ENCODE measurements at places on chromosomes 16 and 17. TPM values are rescaled to one million over a fixed set of nuclear protein-coding genes. Genes with fewer than 3 reads are reported as not detected.
A peak's percentile ranks its signal among the peaks of the same experiment; 100 is the strongest.

DNA sequence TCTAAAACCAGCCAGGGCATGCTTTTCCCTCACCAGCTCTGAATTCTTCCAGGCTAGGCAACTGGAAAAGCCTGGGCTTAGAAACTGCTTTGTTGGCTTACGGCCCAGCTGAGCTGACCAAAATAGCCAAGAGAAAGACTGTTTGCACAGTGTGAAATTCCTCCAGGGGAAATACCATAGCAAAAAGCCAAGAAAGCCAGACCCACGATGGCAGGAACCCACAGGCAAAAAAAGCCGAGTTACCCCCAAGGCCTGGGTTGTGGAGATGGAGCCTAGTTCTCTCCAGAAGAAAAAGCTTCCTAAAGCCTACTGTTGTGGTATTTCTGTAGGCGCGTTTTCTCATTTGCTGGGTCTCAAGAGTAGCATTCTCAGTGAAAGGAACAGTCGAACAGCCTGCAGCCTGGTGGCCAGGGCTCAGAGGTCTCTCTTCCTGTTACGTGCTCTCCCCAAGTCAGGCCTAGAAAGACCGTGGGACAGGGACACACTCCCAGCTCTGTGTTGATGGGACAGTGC lies 9.2 kb downstream of the SP2 start:
- peak; percentile 80 for DNase-seq

DNA sequence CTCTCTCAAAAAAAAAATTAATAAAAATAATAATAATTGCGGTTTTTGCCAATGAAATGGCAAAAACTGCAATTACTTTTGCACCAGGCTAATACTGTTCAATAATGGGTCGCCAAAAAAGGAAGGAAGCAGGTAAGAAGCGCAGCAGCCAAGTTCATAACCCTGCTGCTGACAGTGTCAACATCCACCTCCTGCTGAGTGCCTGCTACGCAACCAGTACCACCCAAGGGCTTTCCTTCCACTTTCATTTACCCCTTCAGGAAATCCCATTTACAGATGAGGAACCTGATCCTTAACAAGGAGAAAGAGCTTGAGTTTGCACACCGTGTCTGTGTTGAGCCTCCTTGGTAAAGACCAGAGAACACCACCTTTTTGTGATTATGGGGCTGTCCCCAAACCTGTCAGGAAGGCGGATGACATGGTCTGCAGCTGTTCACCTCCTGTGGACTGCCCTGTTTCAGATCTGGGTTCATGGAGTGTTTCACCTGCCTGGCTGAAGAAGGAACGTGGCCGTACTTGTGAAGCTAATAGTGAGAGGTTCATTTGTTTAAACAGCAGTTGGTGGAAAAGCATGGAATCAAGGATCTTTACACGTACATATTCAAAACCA lies 378.0 kb downstream of the SLC39A11 start:
- no peak for DNase-seq

- no peak for DNase-seq
Measured at GRCh38 chr17:37299257-37299980, 76.4 kb upstream of the C17orf78 start.

- no peak for DNase-seq
Measured at GRCh38 chr17:50458701-50459676, 9.7 kb downstream of the CHAD start.

GRCh38 chr17:64260886-64261285 lies 2.2 kb downstream of the TEX2 start:
- DNase-seq: no peak

DNA sequence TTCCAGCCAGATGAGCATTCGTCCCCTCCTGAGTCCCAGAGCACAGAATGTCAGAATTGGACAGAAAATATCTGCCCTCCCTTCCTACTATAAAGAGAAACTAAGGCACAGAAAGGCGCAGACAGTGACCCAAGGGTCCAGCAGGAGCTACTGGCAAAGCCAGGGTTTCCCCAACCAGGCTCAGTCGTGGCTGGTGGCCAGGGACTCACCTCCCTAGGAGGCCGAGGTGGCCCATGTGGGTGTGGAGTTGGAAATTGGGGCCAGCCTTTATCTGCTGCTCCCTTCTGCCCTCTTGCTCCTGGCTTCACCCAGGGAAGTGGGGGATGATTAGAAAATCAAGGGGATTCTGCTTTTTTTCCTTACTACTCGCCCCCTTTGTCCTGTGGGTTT lies 1.1 kb downstream of the DRC7 start:
- DNase-seq: no peak

GRCh38 chr17:15085890-15086677 lies 179.0 kb downstream of the PMP22 start:
- no peak for DNase-seq

DNA sequence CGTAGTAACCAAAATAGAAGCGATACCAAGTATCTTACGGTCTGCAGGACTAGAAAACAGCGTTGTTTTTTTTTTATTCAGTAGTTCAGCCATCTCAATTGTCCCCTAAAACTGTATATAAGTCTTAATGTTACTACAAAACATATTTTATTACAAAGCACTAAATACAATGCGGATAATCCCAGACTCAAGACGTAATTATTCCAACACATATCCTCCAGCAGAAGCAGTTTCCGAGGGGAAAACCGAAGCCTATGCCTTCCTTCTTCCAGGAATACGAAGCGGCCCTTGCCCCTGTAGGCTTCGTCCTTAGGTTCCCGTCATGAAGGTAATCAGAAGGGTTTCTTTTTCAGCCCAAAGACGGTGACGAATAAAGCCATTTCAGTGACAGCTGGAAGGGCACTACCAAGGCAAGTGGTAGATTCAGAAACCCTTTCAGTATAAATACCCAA lies 2.3 kb downstream of the TMEM107 start:
- DNase-seq: no peak

DNA sequence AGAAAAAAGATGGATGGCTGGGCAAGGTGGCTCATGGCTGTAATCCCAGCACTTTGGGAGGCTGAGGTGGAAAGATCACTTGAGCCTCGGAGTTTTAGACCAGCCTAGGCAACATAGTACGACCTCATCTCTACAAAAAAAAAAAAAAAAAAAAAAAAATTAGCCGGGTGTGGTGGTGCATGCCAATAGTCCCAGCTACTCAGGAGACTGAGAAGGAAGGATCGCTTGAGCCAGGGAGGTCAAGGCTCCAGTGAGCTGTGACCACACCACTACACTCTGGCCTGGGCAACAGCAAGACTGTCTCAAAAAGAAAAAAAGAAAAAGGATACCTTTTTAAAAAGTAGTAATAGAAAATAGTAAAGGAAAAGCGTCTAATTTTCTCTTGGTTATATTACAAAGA lies 20.7 kb downstream of the ZNF652 start:
- no peak for DNase-seq

- no peak for DNase-seq
Measured at GRCh38 chr17:43650471-43650870, 11.3 kb downstream of the MEOX1 start.

GRCh38 chr16:72932050-72932449 lies 115.9 kb downstream of the ZFHX3 start:
- DNase-seq: no peak

The SHCBP1 gene
- 0.99 TPM for total RNA-seq
